ENCODE measurements at places on chromosomes 1 and 21.

GRCh38 chr1:28417441-28417922 lies 47.9 kb downstream of the PHACTR4 start:
- H3K27me3 ChIP-seq = no peaks in the 10 kb centered on the region
- no peaks in the 10 kb centered on the region for H3K36me3 ChIP-seq
- DNase-seq = no peak
- no peak overlapping the region for H3K4me3 ChIP-seq
- no peaks in the 10 kb centered on the region for H3K4me1 ChIP-seq

DNA sequence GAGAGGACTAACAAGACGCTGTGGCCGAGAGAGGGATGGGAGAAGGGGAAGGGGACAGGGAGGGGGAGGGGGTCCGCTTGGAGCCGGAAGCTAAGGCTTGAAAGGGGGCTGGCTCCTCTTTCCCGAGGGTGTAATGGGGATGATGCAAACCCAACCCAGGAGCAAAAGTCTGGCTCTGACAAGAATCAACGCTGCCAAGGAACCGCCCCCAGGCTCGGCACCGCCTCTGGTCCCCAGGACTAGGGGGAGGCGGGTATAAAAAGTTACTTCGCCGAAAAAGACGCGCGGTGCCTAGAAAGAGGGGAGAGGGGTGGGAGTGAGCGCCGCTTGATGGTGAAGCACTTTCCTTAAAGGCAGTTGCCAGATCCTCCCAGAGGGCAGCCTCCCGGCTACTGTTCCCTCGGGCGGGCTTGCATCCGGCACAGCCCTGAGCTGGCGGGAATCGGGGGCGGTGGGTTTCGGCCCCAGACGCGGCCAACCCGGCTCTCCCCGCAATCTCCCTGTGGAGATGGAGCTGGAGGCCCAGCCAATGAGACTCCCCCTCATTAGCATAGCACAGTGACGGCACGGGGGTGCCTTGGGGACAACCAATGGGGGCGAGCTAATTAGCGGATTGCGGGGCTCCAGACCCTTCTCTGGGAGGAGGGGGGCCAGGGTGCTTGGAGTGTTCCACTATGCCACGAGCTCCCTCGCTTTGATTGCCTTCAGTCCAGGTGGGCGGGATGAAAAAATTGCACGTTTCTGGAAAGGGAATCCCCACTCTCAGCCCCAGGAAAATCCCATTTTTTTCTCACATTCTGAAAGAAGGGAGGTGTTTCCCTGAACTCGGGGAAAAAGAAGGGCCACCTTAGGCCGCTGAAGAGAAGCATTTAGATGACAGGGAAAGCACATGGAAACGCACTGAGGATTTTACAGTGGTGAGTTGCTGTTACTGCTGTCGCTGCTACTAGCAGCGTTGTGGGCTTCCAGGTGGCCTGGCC lies at the start of gene KCNT2:
Gene KCNT2 (minus strand): TSS at position 51 of the 980 bp plus-strand sequence. CDS start 131 bp downstream, outside the sequence.
- DNase-seq = peak; percentile 99
- H3K4me1 ChIP-seq = peaks cover 4% of the 10 kb centered on the region
- no peaks in the 10 kb centered on the region for H3K27me3 ChIP-seq
- no peaks in the 10 kb centered on the region for H3K36me3 ChIP-seq

DNA sequence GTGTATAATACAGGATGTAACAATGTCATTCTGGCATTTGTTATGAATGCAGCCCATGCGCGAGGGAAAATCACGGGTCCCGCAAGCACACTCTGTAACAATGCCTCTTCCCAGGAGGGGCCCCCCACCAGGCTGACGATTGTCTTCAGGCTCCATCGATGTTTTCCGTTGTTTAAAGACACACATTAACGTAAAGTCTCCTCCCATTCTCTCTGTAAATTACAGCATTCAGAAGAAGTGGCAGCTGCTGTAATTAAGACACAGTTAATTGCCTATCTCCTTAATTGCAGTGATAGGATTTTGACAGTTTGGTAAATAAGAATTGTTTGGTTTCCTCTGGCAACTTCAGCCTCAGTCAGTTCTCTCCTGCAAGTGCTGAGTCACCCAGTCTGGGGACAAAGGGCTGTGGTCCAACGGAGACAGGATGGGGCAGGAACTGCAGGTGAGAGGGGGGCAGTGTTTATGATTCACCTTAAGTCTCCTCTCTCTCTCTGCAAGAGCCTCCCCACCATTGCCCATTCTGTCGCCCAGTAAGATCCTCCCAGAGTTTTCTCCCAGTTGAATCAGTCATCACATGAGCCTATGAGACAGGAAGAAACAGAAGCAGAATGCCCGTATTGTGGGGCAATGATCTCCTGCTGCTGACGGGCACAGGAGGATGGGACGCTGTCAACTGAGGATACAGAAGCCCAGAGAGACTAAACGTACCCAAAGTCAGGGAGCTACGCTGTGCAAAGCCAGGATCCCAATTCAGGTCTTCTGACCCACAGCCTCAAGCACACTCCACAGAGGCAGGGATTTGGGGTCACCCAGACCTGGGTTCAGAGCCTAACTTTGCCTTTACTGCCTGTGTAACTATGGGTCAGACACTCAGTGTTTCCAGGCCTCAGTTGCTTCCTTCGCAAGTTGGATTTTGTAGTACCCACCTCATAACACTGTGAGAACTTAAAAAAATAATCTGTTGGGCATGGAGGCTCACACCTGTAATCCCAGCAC lies 110.0 kb downstream of the ADSS2 start:
- H3K27me3 ChIP-seq = no peaks in the 10 kb centered on the region
- peak; percentile 95 for DNase-seq

- H3K27me3 ChIP-seq = no peaks in the 10 kb centered on the region
- no peak overlapping the region for H3K4me3 ChIP-seq
- peaks cover 26% of the 10 kb centered on the region for H3K4me1 ChIP-seq
- H3K27ac ChIP-seq = no peak overlapping the region
- no peaks in the 10 kb centered on the region for H3K36me3 ChIP-seq
Observed at GRCh38 chr1:14740016-14740415, 141.5 kb downstream of the KAZN start.

GRCh38 chr1:76494807-76495206 lies 372.5 kb upstream of the ST6GALNAC5 start:
- H3K36me3 ChIP-seq = no peaks in the 10 kb centered on the region
- no peak overlapping the region for H3K27ac ChIP-seq
- no peak overlapping the region for H3K4me3 ChIP-seq
- H3K27me3 ChIP-seq = no peaks in the 10 kb centered on the region
